IPS DF 6.9 (cell line): ENCODE measurements at places on chromosomes 2 and 18.
A peak's percentile ranks its signal among the peaks of the same experiment; 100 is the strongest.

DNA sequence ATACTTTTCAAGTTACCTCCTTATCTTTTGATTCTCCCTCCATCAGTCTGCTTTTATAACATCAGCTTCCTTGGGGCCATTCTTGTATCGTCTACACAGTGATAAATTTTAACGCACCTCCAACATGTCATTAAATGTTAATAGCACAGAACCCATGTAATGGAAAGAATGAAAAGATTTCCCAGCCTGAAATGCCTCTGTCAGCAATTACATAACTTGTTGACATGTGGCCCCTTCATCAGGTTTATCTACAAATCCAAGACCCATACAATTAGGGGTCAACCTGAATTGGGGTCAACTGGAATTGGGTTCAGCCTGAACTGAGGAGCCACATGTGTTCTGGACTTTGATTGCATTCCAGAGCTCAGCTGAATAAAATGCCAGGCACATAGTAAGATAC lies 148.2 kb upstream of the KLF7 start:
- DNase-seq = no peak

- DNase-seq = no peak
These were observed 15.8 kb upstream of the VWC2L start for GRCh38 chr2:214395040-214395439.

- DNase-seq = no peak
These were observed 46.3 kb downstream of the ITSN2 start for GRCh38 chr2:24313744-24314632.

DNA sequence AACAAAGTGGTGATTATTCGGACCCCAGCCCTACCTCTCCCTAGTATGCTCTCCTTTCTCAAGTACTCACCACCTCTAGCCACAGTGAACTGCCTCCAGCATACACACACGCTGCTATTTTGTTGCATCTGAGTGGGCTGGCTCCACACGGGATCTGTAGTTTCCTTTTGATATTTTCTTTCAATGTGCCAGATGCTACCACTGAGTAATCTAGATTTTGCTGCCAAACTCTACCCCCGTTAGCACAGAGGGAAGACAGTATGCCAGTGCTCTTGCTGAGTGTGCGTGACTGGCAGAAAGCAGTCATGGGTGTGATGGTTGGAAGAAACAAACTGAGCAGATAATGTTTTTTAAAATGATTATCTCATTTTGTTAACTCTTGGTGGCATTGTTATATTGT lies 11.6 kb downstream of the CFLAR start:
- DNase-seq = no peak

- DNase-seq = no peak
These were observed 14.5 kb upstream of the SULT1C4 start for GRCh38 chr2:108363024-108363907.

GRCh38 chr2:110804915-110805314 lies 72.5 kb downstream of the ACOXL start:
- no peak for DNase-seq

DNA sequence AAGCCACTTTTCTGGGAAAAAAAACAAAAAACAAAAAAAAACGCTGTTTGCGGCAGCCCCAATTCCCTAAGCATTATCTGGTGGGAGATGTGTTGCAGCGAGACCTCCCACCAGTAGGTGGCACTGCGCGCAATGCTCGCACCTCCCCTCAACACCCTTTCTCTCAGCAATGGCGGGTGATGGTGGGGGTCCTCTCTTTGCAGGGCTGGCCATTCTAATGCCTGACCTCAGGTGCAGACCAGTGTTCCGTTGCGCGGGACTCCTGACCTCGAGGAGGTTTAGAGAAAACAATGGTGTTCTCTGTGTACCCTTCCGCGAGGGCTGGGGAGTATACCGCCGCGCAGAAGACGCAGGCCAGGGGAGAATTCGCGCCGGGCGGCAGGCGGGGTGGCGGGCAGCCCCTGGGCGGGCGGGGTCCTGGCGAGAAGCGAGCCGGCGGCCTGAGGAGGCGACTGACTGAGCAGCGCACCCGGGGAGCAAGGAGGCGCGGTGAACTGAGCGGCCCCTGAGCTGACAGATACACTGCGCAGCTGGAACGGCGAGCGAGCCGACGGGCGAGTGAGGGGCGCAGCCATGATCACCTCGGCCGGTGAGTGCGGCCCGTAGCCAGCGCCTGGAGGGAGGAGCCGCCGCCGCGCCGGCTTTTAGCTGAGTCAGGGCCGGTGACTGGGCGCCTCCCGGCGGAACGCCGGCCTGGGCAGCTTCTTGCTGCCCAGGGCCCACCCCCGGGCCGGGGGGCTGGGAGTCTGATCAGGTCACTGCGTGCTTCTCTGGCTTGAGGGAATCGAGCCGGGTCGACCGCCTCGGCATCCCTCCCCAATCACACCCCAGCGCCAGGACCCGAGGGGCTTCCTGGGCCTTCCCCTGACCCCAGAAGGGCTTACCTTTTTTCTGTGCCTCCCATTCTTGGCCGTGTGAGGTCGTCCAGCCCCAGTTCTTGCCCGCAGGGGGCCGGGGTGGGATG lies at the start of gene PSMD1:
Gene PSMD1, plus strand, starts transcription at position 415 of the 964 bp plus-strand sequence. Its CDS starts 159 bp downstream, at position 574.
- DNase-seq = peak; percentile 92

GRCh38 chr18:49697757-49698524 lies 115.4 kb downstream of the ACAA2 start:
- DNase-seq = no peak

DNA sequence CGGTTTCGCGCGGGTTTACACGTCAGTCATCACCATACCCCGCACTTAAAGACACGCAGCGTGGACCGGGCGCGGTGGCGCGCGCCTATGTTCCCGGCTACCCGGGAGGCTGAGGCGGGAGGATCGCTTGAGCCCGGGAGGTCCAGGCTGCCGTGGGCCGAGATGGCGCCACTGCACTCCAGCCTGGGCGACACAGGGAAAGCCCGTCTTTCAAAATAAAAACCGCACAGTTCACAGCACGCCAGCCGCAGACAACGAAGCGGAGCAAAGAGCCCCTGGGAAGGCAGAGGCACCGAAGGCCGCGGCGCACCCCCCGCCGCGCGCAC lies 328 bp downstream of the DTYMK start:
- no peak for DNase-seq

DNA sequence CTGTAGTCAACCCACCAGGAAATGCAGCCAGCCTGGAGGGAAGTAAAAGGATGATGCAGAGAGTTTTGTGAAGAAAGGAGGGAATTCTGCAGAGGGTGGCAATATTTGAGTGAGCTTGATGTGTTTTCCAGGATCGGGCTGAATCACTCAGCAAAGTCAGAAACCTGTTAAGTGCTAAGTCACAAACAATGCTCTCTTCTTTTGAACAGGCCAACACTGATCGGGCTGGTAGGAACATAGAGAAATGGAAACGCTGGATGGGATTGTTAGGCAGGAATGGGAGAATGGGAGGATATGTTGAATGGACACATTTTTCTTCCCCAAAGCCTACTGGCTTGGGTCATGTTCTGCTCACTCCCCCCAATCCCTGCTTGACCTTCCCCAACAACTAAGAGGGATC lies 36.6 kb downstream of the KCNS3 start:
- DNase-seq = no peak

GRCh38 chr2:5894355-5894754 lies 202.2 kb downstream of the SOX11 start:
- no peak for DNase-seq

DNA sequence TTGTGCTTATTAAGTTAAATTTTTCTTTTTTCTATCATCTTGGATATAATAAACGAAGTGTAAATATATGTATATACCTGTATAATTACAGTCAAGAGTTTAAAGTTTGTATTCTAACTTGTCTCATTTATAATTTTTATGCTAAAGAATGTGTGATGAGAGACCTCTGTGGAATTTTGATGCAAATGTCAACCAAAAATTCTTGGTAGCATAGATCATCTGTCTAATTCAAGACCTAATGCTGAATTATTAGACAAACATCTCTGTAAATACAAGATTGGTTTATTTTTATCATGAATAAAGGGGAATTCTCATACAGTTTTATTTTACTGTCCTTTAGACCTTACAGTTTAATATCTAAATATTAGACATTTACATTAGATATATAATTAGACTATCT lies 149.2 kb upstream of the VWC2L start:
- no peak for DNase-seq

- DNase-seq = no peak
These were observed 132.0 kb downstream of the INHBB start for GRCh38 chr2:120477831-120478481.

DNA sequence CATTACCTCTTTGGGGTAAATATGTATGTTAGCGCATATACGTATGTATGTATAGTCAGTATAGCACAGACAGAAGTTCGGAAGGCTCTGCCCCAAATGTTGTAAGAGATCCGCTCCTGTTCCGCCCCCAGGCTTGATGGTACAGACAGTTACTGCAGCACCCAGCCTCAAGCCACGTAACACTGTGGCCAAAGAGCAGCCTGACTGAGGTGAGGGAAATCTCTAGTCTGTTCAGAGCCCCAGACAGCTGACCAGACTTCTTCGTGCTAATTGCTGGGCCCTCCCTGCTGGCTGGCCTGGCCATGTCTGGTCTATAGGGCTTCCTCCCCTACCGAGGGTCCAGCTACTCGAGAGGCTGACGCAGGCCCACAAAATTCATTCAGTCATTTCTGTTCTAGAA lies 7.8 kb downstream of the CRACDL start:
- no peak for DNase-seq

GRCh38 chr2:220966636-220967035 lies 605.5 kb downstream of the EPHA4 start:
- no peak for DNase-seq
